ENCODE measurements at places on chromosomes 13 and 19.

DNA sequence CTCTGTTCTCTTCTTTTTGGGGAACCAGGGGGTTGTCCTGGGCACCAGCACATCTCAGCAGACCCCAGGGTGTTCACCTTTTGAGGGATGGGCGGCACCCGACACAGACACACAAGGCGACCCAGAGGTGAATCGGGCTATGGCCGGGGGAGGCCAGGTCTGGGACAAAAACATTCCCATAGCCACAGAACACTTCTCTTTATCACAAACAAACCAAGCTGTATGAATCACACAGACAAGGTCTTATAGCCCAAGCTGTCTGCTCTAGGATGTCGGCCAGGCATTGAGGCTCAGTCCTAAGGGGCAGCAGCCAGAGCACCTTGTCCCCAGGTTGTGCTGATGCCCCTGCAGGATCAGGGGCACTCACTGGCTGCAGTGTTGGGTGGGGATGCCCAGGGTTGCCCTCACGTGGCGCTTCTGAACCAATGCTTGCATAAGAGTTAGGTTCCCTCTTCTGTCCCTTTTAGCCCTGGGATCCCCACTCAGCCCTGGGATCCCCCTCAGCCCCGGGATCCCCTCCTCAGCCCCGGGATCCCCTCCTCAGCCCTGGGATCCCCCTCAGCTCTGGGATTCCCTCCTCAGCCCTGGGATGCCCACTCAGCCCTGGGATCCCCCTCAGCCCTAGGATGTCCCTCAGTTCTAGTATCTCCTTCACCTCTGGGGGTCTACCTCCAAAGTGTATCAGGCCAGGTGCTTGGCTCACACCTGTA lies 26.9 kb downstream of the MAU2 start:
- no peak for DNase-seq

- no peak for DNase-seq
Observed at GRCh38 chr13:104315606-104316005, 1249.4 kb upstream of the SLC10A2 start.

DNA sequence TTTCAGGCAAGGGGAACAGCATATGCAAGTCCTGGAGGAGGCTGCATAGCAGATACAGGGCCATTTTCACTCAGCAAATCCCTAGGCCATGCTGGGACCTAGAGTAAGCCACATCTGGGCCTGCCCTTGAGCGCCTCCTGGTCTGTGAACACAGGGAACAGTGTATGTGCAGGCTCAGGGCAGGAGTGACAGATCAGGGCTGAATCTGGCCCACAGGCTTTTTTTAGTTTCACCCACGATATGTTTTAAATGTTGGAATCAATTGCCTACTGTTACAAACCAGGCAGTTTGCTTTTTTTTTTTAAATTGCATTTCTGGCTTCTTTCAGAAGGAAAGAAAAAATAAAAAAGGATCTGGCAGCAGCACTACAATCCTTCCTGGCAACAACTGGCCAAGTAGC lies 1.5 kb upstream of the TMEM145 start:
- DNase-seq: no peak

GRCh38 chr19:40701758-40702157 lies 11.3 kb upstream of the NUMBL start:
- no peak for DNase-seq

DNA sequence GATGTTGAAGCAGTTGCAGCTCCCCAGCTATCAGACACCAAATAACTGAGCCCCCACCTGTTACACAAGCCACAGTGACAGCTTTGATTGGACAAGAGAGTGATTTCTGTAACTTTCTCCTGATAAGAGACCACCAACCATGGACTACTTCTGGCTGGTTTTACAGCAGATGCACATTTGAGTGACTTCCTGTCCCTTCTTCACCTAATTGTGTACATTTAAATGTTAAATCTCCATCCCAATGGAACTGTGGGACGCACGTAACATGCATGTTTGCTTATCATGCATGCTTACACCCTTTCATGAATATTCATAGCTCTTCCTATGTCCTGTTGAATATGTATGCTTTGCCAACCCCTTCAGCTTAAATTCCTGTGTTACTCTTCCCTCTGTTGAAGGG lies 6.0 kb upstream of the TNFSF11 start:
- DNase-seq: no peak

GRCh38 chr13:101511766-101512165 lies 59.3 kb downstream of the ITGBL1 start:
- DNase-seq: no peak

GRCh38 chr19:1907563-1908363 lies 2.6 kb downstream of the ADAT3 start:
- DNase-seq: no peak

DNA sequence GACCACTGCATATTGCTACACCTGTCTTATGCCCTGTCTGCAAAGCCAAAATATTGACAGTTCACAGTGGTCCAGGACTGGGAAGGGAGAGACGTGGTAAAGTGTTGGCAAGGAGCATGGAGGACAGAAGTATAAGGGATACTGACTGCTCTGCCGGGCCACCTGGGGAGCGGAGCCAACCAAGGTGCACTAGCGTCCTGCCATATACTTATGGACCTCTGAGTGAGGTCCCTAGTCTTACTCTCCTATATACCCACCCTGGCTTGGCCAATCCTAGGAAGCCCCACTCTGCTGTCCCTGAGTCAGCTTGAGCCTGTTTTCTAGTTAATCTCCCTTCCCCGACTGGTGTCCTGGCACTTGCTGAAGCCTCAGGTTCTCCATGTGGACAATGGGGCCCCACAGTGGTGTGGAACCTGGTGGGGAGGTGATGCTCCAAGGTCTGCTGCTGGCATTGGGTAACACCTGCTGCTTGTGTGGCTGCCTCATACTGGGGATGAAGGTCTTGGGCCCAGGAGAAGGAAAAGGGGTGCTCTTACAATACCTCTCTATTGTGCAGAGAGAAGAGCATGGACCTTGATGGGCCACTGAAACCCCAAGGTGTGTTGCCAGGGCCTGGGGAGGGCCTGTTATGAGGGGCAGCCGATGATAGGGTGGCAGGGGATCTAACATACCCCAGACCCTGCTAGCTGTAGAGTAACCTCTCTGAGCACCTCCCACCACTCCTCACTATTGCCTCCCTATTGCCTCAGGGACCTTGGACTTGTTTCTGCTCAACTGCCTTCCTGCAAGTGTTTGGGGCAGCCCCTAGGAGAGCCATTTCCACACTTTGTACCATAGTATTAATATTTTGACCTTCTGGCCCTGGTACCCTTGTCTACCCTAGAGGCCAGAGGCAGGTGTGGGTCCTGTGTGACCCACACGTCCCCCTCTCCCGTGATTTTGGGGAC lies 6.7 kb upstream of the TRIM28 start:
- no peak for DNase-seq

- no peak for DNase-seq
Observed at GRCh38 chr19:11240008-11240444, 607 bp downstream of the ANGPTL8 start.

DNA sequence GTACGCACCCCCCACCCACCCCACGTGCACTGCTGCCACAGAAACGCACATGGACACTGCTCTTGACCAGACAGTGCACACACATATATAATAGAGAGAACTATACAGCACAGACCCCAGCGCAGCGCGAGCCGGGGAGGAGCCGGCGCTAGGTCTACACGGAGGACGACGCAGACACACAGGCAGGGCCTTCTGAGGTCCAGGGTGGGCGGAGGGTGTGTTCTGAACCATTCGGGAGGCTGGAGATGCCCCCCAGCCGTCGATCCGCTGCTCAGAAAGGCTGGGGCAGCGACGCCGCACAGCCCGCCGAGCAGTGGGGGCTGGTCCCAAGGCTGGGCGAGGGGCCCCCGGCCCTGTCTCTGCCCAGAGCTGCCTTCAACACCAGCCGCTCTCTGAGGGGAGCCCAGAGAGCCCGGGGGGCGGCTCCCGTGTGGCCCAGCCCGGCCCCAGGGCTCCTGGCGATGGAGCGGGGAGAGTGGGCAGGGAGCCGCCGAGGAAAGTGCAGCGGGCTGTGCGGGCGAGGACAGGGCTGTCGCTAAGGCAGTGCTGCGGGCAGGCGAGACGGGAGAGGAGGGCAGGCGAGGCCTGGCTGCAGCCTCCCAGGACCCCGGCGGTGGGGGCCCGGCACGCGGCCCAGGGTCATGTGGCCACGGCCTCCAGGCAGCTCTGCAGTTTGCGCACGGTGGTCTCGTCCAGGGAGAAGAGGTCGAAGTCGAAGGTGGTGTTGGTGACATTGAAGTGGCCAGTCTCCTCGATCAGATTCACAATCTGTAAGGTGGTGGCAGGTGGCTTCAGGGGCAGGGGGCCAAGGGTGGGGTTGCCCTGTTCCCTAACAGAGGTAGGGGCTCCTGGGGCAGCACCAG lies 67.1 kb downstream of the MLLT1 start:
- no peak for DNase-seq

DNA sequence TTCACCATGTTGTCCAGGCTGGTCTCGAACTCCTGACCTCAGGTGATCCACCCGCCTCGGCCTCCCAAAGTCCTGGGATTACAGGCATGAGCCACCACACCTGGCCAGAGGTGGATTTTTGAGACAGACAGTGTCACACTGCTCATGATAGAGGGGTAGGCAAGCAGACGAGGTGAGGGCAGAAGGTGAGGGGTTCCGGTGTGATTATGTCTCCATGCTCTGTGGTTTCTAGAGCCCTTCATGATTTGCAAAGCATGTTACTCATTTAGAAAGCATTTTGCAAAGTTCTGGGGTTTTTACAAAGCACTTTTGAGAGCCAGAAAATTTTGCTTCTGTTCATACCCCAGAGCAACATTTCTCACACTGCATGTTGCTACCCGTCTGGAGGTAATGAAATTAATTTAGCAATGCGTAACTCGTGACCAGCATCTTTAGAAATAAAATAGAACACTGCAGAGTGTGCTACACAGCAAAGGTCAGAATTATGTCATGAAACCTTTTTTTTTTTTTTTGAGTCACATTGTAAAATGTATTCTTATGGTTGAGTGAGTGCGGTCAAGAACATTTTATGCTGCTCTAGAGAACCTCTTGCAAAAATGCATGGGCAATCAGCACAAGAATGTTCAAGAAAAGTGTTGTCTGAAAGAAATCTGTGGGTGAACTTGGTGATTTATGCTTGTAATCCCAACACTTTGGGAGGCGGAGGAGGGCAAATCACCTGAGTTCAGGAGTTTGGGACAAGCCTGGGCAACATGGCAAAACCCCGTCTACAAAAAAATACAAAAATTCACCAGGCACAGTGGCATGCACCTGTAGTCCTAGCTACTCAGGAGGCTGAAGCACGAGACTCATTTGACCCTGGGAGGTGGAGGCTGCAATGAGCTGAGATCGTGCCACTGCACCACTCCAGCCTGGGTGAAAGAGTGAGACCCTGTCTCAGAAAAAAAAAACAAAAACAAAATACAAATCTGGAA lies 58.0 kb downstream of the MAP4K1 start:
- no peak for DNase-seq

DNA sequence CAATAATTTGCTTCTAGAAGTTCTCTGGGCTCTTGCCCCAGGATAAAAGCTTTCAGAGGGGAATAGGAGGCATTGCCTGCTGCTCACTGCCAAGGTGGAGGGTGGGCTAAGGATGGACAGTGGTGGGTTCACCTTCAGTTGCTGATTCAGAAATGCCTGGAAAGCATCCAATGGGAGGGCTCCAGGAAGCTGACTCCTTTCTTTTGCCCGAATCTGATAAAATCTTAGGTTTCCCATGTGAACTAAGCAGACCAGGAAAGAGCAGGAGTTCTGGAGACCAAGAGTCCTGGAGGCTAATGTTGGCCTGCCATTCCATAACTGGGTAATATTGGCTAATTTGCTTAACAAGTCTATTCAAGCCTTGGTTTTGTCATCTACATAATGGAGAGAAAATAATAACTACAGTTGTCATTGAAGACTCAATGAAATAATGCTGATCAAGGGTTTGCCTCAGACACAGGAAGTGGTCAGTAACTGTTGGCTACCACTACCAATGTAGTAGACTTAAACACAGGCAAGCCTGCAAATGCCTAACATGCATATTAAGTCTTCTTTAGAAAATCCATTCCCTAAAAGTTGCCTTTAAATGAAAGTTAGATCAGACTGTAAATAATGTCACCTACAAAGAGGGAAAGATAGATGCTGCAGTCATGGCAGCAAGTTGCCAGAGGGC lies 528.4 kb upstream of the NBEA start:
- DNase-seq: no peak

DNA sequence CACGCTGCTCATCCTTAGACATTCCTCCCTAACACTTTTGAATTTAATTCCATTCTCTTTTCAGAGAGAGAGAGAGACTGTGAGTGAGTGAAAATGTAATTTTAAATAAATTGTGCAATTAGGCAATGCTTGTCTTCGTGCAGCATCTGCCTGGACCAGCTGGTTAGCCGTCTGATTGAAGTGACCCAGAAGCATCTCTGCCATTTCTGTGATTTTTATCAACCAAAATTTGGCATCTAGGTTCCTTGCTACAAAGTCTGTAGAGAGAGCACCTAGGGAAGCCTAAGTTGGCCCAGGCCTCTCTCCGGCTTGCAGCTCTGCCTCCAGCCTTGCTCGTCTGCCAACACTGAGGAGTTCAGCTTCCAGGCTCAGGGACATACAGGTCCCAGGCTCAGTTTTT lies 138.6 kb upstream of the GPR12 start:
- DNase-seq: no peak

DNA sequence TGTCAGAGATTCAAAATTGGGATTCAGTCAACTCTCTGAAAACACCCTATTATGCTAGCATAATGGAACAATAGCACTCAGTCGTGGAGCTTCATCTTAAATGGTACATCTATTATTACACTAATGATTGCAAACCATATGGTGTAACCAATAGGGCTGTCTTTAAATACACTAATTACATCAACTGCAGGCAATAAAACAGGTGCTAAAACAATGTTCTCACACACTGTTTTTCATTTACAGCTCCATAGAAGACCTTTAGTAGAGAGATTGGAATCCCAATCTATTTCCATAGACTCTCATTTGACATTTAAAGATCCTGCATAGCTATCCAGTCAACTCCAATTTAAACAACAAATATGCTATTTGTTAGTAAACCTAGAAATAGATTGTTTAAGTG lies 1917.4 kb downstream of the OLFM4 start:
- no peak for DNase-seq

GRCh38 chr19:5805462-5806132 lies 730 bp downstream of the NRTN start:
- DNase-seq: peak; percentile 63

- DNase-seq: no peak
Observed at GRCh38 chr13:21486322-21486721, 27.2 kb upstream of the ZDHHC20 start.
